ENCODE measurements at places on chromosomes 3 and 15.

GRCh38 chr3:14225421-14225820 is 46.8 kb downstream of the LSM3 start:
- no peak for DNase-seq

GRCh38 chr15:86839502-86839901 is 759.8 kb downstream of the AGBL1 start:
- no peak for DNase-seq

DNA sequence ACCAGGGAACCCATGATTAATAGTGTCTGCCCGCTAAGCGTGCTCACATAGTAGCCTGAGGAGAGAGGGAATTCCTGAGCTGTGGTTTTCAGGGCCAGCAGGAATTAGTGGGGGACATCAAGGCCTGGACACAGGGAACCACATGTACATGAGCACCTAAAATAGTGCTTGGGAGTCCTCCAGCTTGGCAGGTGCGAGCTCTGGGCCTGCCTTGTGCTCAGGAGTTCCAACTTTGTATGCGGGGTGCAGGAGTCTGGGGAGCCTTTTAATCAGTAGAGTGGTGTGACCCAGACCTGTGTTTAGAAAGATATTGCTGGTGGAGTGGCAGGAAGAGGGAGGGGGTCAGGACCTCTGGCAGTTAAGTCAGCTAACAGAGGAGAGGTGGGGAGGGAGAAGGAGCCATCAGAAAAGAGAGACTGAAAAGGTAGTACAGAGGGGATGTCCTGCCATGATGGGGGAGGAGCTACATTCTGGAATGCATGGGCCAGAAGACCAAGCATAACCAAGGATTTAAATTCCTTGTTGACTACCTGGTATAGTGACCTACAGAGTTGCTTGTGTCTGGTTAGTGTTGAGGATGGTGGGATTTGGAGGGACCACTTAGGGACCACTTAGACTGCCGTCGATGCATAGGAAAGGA is 1.9 kb downstream of the DAG1 start:
- no peak for DNase-seq

GRCh38 chr3:61803983-61804382 is 242.6 kb downstream of the PTPRG start:
- DNase-seq: no peak

GRCh38 chr3:148796799-148797198 is 30.8 kb upstream of the CPB1 start:
- no peak for DNase-seq

Measured in smooth muscle cell of the brain vasculature (primary cell).